Omental fat pad (tissue), 4 donors: ENCODE measurements at places on chromosomes 7 and 10.

DNA sequence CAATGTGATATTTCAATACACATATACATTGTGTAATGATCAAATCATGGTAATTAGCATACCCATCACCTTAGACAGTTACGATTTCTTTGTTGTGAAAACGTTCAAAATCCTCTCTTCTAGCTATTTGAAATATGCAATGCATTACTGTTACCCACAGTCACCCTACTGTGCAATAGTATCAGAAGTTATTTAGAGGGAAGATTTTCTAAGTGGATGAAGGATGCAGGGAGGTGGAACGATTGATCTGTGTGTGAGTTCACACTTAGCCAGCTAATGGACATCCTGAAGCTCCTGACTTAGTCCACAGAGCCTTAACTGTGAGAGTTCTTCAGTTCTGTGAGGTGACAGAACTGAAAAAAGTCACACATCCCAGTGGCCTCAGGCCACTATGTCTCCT, 97.2 kb upstream of the LAMB4 start:
- no peak for DNase-seq

- no peak for DNase-seq
Observed at GRCh38 chr10:129945064-129945463, 19.0 kb downstream of the EBF3 start.

DNA sequence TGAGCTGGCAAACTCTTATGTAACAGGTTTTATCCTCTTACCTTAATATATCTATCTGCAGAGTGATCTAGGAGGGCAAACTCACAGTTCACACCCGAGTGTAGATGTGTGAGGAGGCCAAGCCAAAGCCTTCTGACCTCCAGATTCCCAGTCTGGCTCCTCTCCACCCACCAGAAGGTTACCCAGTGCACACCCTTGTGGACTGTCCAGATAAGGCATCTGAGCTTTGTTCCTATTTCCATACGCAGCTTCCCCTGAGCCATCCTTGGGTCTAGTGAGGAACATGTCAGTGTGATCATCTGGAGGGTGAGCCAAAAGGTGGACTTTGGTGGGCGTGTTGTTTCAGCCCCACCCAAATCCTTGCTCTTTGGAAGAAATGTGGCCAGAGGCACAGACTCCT, 203.0 kb upstream of the MEOX2 start:
- DNase-seq = no peak

- DNase-seq = no peak
Observed at GRCh38 chr7:32427769-32428291, 62.4 kb downstream of the LSM5 start.

GRCh38 chr10:88707429-88708155, 1.5 kb downstream of the LIPK start:
- no peak for DNase-seq

DNA sequence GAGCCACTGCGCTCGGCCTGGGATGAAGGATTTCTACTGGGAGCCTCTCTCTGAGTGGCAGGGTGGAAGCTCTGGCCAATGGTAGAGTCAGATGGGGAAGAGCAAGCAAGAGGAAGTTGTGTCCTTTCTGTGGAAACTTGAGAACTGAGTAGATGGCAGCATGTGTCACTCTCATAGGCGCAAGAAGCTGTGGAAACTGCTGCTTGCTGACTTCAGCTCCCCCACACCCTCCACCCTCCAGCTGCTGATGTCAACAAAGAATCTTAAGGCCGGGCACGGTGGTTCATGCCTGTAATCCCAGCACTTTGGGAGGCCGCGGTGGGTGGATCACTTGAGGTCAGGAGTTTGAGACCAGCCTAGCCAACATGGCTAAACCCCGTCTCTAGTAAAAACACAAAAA, 39.8 kb upstream of the SRGN start:
- DNase-seq = no peak
